ENCODE measurements at places on chromosomes 3 and 15. TPM values are rescaled to one million over a fixed set of nuclear protein-coding genes. Genes with fewer than 3 reads are reported as not detected.

Gene SLC9A9
- total RNA-seq: 3.6 TPM

Gene MEX3B
- total RNA-seq: 2.6 TPM

Gene LRRC3B
- total RNA-seq: 0.43 TPM

Gene SNX4
- total RNA-seq: 20.6 TPM

Gene FEZF2
- not detected for total RNA-seq

Gene SLC2A2
- not detected for total RNA-seq

Gene STXBP5L
- not detected for total RNA-seq

Gene PRSS50
- total RNA-seq: 0.78 TPM

Gene TIMMDC1
- 211 TPM for total RNA-seq

Gene SAMMSON
- total RNA-seq: 0.27 TPM

Data from cardiac septum (tissue), 1 donor.